HuH-7 (cell line): ENCODE measurements at places on chromosomes 5 and 9.

DNA sequence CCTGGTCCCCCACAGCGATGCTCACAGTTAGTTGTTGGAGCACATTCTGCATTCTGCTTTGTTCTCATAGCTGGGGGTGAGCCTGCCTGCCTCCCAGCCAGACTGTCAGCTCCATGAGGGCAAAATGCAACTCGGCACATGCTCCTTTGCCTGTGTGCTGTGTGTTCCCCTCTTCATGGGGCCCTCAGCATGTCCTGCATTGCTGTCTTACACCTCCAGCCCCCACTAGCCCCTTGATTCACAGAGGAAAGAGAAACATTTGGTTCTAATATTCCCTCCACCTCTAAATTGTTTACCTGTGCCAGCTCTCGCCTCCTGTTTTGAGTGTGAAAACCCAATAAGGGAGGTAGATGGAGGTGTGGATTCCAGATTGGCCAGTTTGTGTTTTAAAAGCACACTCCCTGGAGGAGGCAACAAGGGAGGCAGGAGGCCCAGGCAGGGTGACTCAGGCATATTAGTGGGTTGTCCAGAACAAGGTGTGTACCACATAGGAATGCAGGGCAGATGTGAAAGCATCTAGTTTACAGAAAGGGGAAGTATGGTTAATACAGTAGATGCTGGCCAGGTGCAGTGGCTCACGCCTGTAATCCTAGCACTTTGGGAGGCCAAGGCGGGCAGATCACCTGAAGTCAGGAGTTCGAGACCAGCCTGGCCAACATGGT lies 224.6 kb downstream of the AGTPBP1 start:
- no peak for DNase-seq

GRCh38 chr9:13957089-13957488 lies 356.9 kb downstream of the NFIB start:
- no peak for DNase-seq

DNA sequence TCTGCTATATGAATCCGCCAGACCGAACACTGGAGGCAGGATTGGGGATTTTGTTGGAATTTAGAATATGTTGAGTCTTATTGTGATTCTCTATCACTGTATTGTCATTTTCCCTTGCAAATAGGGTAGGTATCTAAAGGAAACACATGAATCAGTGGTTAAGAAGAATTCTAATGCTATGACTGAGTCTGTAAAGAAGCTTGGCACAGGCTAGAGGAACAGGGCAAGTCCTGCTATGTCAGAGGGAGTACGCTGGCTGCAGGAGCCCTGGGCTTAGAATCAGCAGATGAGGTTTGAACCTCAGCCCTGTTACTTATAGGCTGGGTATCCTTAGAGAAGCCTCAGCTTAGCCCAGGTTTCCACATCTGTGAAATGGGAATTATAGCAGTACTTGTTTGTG lies 198.1 kb downstream of the NR3C1 start:
- no peak for DNase-seq

DNA sequence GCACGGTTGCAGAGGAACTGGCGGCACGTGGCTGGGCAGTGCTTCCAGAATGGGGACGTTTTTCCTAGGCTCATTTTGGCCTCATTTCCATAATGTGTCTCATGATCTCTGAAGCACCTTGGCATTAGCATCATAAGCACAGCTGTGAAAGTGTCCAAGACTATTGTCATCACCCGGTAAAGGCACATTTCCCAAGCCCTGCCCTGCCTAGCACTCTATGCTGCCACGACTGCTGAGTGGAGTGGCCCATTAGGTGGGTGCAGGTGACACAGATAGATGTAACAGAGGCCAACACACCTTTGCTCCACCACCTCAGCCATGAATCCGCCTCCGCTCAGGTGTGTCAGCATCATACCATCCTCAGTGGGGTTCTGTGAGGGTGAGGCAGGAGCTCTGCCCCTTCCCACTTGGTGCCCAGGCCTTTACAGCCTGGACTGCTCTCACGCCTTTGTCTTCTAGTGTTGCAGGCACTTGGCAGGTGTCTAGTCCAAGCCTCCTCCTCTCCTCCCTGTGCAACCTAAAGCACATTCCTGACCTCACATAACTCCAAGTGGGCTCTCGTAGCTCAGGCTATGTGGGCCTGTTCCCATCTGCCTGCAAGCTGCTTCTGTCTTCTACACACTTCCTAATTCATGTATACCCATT lies 213.0 kb downstream of the FSTL4 start:
- no peak for DNase-seq

GRCh38 chr5:179716286-179716685 lies 16.3 kb upstream of the MAML1 start:
- no peak for DNase-seq

- DNase-seq, result no peak
Observed at GRCh38 chr5:83145882-83146331, 68.6 kb downstream of the XRCC4 start.

- no peak for DNase-seq
Observed at GRCh38 chr5:150488519-150489359, 19.2 kb upstream of the NDST1 start.

- DNase-seq, result no peak
Observed at GRCh38 chr5:28523888-28524635, 1485.7 kb upstream of the CDH9 start.

- DNase-seq, result no peak
Observed at GRCh38 chr9:96460882-96461281, 10.9 kb downstream of the HABP4 start.

- DNase-seq, result no peak
Observed at GRCh38 chr5:79636981-79637733, 24.9 kb downstream of the TENT2 start.

- no peak for DNase-seq
Observed at GRCh38 chr9:133003671-133004090, 25.2 kb downstream of the GFI1B start.

DNA sequence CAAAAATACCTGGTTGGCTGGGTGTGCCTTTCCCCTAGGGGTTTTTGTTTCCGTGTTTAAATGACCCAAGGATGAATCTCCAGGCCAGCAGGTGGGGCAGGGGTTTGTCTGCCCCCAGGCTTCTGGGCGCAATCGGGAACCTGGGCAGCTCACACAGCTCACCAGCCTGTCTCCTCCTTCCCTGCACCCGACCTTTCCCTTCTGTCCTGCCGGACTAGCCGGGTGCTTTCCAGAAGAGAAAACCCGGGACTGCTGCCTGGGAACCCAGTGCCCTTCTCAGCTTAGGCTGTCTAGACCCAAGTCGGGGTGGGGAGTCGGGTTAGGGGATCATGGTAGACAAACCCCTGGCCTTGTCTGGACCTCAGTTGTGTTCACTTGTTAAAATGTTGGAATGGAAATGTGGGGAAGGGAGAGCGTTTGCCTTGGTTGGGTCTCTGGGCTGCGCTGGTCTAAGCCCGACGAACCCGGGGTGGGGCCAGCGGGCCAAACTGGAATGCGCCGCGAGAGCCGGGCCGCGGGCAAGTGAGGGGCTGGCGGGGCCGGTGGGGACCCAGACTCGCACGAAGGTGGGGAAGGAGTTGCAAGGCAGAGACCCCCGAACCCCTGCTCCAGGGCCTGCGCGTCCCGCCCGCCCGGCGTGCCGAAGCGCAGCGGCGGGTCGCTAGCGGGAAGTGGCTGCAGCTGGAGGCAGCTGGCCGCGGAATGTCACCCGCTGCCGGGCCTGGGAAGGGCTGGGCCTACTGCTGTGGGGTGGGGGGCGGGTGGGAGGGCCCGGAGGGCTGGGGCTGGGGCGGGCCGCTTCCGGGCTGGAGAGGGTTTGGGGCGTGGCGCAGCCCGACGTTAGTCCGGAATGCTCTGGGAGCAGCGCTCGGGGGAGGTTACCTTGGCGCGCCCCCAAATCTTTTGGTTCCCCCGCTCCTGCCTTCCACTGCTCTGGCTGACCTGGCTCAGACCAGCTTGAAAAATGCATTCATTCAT lies 84.6 kb downstream of the DAB2IP start:
- DNase-seq, result no peak
